ENCODE measurements at places on chromosomes 16 and 17.

- no peak for DNase-seq
These were observed 88.8 kb downstream of the CYLD start for GRCh38 chr16:50830698-50831097.

- no peak for DNase-seq
These were observed 3.3 kb upstream of the CASKIN1 start for GRCh38 chr16:2199621-2200139.

DNA sequence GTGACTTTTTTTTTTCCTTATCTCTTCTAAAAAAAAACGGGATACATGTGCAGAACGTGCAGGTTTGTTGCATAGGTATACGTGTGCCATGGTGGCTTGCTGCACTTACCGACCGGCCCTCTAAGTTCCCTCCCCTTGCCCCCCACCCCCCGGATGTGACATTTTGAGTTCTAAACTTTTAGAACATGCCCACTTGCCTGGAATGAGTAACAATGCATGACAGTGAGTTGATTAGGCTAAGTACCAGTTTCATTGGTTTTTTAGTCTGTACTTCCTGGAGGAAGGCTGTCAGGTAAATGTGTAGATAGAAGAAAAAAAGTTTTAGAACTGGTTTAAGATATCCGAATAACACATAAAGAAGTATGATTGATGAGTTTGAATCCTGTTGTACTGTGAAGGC, 4.0 kb downstream of the BPTF start:
- DNase-seq = no peak

- DNase-seq = no peak
These were observed 84.6 kb downstream of the GP2 start for GRCh38 chr16:20242568-20243255.

DNA sequence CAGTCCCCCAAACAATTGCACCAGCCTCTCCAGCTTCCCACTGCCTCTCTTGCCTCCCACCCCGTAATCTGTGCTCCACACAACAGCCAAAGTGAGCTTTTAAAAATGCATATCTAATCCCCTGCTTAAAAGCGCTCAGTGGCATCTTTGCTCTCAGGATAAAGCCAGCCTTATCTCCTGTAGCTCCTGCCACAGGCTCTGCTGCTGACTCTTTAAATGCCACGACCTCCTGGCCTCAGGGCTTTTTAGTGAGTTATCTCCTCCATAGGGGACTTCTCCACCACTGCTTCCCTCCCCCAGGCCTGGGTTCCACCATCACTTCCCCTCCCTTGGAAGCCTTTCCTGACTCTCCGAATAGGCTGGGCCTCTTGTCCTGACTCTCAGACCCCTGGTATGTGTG, 98.6 kb downstream of the GNAO1 start:
- no peak for DNase-seq

DNA sequence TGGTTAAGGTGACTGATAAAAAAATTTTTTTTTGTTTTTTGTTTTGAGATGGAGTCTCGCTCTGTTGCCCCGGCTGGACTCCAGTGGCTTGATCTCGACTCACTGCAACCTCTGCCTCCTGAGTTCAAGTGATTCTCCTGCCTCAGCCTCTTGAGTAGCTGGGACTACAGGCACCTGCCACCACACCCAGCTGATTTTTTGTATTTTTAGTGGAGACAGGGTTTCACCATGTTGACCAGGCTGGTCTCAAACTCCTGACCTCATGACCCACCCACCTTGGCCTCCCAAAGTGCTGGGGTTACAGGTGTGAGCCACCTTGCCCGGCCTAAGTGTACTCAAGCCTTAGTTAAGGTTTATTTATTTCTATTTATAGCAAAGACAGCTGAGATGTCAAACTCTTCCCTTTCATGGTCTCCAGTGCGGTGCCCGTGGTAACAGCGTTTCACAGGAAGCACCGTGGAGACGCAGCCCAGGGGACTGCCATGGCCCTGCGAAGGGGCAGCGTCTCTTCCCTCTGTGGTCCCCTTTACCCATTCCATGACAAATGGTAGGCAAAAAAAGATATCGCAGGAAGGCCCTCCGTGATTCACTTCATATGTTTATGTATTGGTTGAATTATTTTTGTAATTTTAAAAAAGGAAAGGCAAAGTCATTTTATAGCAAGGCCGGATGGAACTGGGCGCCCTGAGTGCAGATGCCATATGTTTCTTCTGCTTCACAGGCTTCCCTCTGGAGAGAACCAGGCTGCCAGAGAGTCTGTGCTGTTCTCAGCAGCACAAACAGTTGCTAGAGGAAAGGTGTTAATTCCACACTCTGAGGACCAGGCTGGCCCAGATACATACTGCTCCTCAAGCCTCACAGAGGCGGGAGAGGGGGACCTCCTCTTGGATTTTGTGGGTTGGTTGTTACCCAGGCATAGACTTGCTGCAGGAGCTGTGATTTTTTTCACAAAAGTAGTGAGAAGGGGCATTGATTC, 29.2 kb downstream of the DDX19A start:
- no peak for DNase-seq

GRCh38 chr17:28773736-28774135, 29.9 kb downstream of the TRAF4 start:
- no peak for DNase-seq

GRCh38 chr16:80804056-80804525, 307 bp downstream of the CDYL2 start:
- peak; percentile 79 for DNase-seq

DNA sequence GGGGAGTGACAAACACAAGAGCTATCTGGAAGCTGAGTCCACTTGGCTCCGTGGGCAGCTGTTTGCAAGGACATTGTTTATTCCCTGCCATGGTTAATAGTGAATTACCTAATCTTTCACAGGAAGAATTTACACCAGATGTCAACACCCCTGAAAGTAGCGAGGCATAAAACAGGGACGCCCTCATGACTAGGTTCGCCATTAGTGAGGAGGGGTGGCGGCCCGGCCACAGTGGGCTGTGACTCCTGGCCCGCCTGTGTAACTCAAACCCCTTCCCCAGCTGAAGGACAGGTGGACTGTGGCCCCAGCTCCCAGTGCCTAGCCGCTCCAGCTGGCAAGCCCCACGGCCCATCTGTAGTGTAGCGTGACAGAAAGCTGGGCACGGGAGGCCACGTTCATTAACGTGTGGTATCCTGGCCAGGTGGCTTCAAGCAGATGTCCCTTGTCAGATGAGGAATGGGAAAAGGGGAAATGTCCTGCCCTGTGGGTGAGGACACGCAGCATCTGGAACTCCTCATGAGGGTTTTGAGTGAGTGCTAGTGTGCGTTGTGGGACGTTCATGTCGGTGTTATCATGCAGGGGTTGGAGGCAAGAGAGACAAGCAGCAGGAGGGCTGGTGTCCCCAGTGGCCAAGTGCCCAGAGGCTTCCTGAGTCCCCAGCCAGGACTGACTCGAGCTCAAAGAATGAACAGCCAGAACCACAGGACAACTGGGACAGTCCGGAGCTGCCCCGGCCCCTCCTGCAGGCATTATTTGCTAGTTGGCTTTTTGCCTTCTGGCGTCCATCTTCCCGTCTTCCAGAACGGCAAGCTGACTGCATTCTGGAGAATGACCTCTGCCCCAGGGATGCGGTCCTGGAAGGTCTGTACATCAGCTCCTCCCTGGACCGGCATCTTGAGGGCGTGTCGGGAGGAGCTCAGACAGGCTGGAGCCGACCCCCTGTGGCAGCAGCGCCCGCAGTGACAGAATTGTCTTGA, 19.2 kb downstream of the KDM8 start:
- peak; percentile 81 for DNase-seq

DNA sequence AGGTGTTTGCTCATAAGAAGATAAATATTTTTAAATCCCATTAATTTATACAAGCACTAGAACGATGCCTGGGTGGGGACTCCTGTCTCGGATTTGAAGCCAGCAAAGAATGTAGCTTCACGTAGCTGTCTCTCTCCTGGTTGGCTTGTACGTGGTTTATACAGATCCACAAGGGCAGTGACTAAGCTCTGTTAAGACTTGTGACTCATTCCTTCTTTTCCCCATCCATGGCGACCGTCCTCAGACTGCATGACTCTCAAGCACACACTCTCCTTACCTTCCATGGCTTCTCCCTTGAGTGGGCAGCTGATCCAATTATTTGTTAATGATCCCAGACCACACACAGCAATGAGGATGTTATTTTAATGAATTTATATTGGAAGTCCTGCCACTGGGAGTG, 679.7 kb upstream of the SOX9 start:
- peak; percentile 41 for DNase-seq

GRCh38 chr17:1159431-1160180, 20.2 kb downstream of the ABR start:
- no peak for DNase-seq

DNA sequence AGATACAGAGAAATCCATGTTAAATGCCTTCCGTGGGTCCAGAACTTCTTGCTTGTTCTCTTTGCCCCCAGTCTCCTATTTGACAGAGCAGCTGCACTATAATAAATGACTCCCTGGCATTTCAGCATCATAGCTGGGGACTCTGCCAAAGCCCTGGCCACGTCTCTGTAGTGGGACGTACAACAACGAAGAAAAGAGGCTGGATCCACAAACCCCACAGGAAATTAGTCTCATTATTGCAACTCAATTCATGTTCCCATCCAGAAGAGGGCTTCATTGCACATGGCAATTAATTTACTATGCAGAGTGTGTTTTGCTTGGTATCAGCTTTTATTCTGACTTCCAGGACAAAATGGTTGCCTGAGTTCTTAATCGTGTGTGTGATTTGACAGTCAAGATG, 121.3 kb downstream of the CDH13 start:
- peak; percentile 40 for DNase-seq

GRCh38 chr16:85767531-85767930, 16.6 kb upstream of the C16orf74 start:
- peak; percentile 90 for DNase-seq

- DNase-seq = peak; percentile 94
These were observed 415 bp upstream of the FOXF1 start for GRCh38 chr16:86509759-86510464.

DNA sequence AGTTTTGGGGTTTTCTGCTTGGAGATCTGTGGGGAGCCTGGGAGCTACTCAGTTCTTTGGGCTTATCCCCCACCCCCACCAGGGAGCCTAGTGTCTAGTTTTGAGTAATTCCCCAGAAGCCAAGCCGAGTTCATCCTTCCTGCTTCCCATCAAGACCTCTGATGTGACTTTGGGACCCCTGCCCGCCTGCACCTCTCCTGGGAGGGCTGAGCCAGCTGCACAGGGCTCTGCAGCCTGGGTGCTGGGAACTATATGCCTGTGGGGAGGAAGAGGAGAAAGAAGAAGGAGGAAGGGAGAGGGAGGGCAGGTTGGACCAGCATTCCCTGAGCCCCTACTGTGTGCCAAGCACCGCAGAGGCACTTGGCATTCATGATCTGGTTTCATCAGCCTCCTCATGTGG, 178.9 kb downstream of the TMEM132E start:
- DNase-seq = no peak

DNA sequence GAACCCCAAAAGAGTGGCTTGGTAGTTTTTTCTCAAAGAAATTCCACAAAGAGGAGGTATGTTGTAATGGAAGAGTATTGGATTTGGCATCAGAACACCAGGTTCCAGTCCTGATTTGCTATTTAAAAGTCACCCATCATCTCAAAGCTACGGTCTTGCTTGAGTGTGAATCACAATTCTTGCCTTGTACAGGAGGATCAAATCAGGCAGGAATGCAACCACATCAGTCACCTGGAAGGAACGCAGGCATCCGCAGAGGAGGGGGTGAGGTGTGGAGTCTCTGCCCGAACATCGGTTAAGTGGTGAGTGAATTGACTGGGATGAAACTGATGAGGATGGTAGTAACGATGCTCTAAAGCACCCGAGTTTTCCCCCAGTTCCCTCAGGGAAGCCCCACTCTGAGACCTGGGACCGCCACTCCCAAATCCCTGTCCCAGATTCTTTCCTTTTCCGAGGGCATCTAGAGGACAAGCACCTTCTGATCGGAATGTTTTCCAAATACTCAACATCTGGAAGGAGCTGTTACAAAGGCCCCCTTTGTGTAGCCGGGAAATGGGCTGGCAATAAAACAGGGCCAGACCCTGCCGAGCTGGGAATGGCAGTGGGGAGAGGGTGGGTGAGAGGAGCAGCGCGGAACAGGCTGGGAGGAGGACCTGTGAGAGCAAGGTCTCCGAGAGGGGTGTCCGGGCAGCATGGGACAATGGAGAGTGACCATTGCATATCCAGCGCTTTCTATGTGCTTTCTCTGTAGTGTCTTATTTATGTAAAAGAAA, 469.6 kb downstream of the SLC39A11 start:
- no peak for DNase-seq

- DNase-seq = no peak
These were observed 62.3 kb upstream of the ZNF423 start for GRCh38 chr16:49918257-49918656.

- DNase-seq = no peak
These were observed 5.5 kb downstream of the MYH1 start for GRCh38 chr17:10512856-10513255.

GRCh38 chr17:50221266-50221863, 19.9 kb upstream of the COL1A1 start:
- DNase-seq = no peak

- DNase-seq = peak; percentile 51
These were observed 6.4 kb downstream of the NFE2L1 start for GRCh38 chr17:48054238-48055185.

DNA sequence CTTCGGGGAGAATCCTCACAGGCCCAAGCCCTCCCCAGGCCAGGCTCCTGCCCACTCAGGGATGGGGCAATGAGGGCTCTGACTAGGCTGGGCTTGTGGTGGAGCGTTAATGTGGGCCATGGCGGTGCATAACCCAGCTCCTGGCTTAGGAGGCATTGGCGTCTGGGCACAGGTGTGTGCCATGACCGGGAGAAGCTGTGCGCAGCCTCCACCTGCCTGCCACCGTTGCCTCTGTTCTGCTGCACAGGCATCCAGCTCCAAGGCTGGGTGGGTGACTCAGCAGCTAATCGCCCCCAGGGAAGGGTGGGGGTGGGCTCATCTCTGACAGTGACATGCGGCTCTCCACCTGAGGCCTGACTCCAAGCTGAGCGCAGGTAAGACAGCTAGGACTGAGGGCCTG, 3.5 kb upstream of the ARHGAP27 start:
- no peak for DNase-seq

- DNase-seq = no peak
These were observed 18.8 kb downstream of the XPO6 start for GRCh38 chr16:28192806-28193529.

DNA sequence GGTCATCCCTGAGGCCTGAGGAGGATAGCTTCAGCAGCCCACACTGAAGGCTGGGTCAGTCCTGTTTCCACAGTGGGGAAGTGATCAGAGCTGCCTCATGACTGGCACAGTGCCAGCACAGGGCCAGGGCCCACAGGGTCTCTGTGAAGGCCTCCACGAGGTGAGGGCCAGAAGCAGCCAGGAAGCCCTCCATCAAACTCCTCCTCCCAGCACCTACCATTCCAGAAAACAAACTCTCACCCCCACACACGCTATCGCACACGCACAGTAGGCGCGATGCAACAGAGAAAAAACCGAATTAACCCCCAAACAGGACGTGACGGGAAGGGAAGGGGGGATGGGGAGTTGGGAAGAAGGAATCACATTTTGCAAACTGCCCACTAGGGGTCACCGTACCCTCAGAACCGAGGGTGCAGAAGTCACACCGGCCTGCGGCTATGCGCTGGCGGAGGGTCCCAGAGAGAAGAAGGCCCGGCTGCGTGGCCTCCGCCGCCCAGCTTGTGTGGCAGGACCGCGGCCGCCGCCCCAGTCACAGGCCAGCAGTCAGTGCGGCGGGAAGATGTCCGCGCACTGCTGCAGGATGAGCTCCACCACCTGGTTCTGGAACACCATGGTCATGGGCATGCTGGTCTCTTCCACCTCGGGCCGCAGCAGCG, 37.6 kb downstream of the ARHGAP27 start:
- peak; percentile 93 for DNase-seq

GRCh38 chr17:9273428-9274391, 252.4 kb downstream of the NTN1 start:
- DNase-seq = no peak

- DNase-seq = no peak
These were observed 254.9 kb downstream of the PARN start for GRCh38 chr16:14375132-14375491.
